ENCODE measurements at places on chromosomes 1 and 21.

DNA sequence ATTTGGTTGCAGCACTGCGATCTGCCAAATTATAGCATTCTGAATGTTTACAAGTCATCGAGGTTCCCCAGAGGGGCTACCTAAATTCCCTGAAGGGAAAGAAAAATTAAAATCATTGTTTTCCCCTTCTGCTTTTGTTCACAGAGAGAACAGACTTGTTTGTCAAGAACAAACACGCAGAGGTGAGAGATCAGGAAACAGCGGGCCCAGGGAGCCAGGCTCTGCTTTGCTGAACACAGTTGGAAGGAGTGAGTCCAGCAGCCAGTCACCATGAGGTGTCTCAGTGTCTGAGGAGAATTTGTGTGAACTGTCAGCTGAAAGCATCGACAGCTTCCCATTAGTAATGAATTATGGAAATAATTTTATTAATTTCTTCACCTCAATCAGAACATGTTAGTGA lies 52.5 kb downstream of the RWDD3 start:
- DNase-seq: no peak

GRCh38 chr1:2502661-2503553 lies 23.5 kb downstream of the PANK4 start:
- no peak for DNase-seq

DNA sequence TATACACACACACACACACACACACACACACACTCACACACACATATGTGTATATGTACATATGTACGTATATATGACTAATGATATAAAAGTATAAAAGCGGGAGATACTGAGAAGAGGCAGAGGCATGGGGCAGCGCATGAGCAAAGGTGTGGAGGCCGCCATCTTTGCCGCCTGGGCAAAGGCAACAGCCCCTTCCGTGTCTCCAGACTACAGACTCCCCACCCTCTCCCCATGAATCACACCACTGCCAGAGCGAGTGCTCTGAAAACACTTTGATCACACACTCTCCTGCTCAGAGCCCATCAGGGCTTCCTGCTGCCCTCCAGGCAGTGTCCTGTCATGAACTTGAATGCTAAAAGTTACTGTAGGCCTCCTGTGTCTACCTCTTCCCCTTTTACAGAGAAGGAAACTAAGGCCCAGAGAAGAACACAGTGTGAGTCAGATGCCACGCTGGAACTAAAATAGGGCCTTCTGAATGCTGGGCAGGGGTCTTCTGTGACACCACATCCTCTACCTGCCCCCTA lies 54.7 kb upstream of the SSBP3 start:
- no peak for DNase-seq

- DNase-seq: no peak
Observed at GRCh38 chr21:29639366-29640079, 300.3 kb downstream of the GRIK1 start.

DNA sequence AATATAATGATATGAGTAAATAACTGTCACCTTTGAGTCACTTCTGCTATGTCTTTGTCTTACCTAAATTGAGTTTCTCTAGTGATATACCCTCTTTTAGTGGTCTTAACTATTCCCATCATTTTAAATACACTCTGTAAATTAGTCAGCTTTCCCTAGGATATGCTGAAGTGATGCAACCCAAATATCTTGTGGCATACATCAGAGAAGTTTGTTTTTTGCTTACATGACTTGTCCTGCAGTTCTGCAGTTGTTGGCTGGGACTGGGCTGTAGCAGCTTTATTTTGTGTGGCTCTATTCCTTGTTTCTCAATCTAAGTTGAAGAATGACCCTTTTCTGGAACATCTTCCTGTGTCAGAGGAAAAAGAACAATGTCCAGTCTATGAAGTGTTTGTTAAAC lies 76.4 kb downstream of the TTC3 start:
- DNase-seq: no peak

DNA sequence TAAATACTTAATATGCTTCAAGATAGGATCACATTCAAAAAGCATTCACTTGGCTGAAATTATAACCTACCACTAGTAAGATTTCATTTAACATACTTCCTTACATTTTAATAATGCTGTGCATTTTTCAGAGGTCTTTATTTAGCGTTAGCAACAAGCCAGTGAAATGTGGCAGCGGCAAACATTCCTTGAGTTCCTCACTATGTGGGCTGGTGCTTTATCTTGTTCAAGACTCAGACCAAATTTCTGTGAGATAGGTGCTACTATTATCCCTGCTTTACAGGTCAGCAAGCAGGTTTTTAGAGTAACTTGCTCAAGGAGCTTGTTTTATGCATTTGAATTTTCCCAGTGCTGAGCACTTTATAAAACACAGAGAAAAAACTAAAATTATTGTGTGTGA lies 132.7 kb downstream of the PLPPR4 start:
- DNase-seq: no peak

DNA sequence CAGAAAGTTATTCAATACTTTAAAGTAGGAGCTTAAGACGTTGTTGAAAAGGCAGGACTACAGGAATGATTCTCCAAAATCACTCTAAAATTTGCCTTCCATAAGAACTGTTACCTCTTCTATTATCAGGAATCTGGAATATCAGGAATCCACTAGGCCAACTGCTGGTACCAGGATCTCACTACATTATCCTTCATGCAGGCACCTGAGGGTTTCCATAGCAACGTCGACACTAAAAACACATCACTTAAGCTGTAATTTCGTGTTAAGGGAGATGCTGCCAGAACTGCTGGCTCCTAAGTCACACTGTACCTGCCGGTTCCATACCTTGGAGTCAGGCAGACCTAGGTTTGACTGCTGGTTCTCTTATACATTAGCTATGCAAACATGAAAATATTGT lies 139.7 kb upstream of the C1orf87 start:
- DNase-seq: no peak
